ENCODE measurements at places on chromosomes 5 and 9. TPM values are rescaled to one million over a fixed set of nuclear protein-coding genes. Genes with fewer than 3 reads are reported as not detected.

RECK gene
- total RNA-seq, result 24.3 TPM

WDR38 gene
- not detected for total RNA-seq

PCDHA7 gene
- total RNA-seq, result 0.15 TPM

DAPK1 gene
- total RNA-seq, result 21.1 TPM

HAVCR2 gene
- 0.39 TPM for total RNA-seq

KCTD16 gene
- total RNA-seq, result 0.12 TPM
